ENCODE measurements at places on chromosomes 1 and 21. TPM values are rescaled to one million over a fixed set of nuclear protein-coding genes. Genes with fewer than 3 reads are reported as not detected.

IRF6 gene
- 0.11 TPM for total RNA-seq

GRCh38 chr1:162135271-162135775, 65.8 kb downstream of the NOS1AP start:
- no peak for DNase-seq

- DNase-seq, result no peak
Measured at GRCh38 chr1:46802081-46802480, 3.2 kb downstream of the CYP4B1 start.

GRCh38 chr21:44005071-44005470, 7.0 kb upstream of the TRAPPC10 start:
- no peak for DNase-seq

- DNase-seq, result no peak
Measured at GRCh38 chr1:218886101-218886871, 287.4 kb upstream of the LYPLAL1 start.

- DNase-seq, result no peak
Measured at GRCh38 chr21:16294128-16294527, 564.3 kb downstream of the USP25 start.

- no peak for DNase-seq
Measured at GRCh38 chr1:174940646-174941175, 59.0 kb upstream of the CACYBP start.

GRCh38 chr21:25175938-25176337, 431.3 kb downstream of the MRPL39 start:
- no peak for DNase-seq
